Esophagus squamous epithelium (tissue), 5 donors: ENCODE measurements at places on chromosomes 1 and 21.

- DNase-seq: no peak
Observed at GRCh38 chr1:205593967-205594366, 37.8 kb downstream of the ELK4 start.

DNA sequence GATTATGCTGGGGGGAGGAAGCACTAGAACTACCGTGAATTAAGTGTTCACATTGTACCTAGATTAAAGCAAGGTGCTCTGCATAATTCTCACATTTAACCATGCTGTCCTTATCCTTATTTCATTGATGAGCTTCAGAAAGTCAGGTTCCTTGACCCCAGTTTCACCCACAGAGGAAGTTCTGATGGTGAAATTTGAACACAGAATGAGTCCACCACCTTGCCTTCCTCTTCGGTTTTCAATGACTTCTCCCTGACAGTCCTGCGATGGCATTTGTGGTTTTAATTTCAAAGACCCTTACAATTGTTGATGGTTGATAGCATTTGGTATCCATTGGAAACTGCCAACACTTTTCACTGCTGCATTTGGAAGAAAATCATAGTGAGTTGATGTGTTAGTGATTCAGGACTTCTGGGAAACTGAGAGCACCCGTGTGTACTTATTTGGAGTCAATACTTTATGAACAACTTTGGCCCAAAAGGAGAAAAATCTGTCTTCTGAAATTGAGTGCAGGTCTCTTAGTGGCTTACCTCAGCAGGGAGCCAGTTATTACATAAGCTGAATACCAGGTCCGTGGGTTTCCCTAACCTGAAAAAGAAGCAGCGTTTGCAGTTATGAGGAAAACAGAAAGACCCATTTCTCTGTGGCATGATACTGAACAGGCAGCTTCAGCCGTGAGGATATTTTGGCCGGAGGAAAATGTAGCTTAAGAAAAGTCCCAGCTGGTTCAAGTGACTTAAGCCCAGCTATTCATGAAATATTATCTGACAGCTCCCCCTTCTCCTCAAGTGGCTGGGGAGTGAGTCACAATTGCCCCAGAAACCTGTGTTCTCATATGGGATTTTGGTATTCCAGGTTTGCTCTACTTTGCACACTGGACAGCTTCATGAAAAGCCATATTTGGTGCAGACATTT, 47.5 kb downstream of the ROR1 start:
- no peak for DNase-seq

- no peak for DNase-seq
Observed at GRCh38 chr1:34928066-34928696, 1.3 kb downstream of the DLGAP3 start.

DNA sequence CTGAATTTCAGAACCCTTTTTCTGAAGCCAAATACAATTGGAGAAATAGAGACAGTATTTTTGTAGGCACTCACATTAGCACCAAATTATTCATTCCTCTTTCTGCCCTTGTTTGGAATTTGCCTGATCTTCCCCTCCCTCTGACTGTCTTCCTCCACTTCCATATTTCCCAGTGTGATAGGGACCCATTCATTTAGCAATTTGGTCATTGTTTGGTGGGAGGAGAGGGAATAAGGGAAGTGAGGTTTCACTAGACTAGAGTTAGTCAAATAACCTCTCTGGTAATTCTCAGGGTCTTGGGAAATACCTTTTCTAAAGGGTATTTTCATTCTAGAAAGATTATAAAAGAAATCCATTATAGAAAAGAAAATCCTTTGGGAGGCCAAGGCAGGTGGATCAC, 31.0 kb upstream of the MTMR11 start:
- no peak for DNase-seq
